ENCODE measurements at places on chromosomes 3 and 15.
A peak's percentile ranks its signal among the peaks of the same experiment; 100 is the strongest.

- DNase-seq = peak; percentile 72
These were observed 29.3 kb upstream of the SH3BP5 start for GRCh38 chr3:15361494-15362214.

GRCh38 chr3:16127249-16127648 lies 47.2 kb upstream of the GALNT15 start:
- DNase-seq = no peak

- DNase-seq = no peak
These were observed 1.5 kb downstream of the RHOA start for GRCh38 chr3:49410066-49410845.

- no peak for DNase-seq
These were observed 197.7 kb downstream of the RBMS3 start for GRCh38 chr3:29478611-29479010.

DNA sequence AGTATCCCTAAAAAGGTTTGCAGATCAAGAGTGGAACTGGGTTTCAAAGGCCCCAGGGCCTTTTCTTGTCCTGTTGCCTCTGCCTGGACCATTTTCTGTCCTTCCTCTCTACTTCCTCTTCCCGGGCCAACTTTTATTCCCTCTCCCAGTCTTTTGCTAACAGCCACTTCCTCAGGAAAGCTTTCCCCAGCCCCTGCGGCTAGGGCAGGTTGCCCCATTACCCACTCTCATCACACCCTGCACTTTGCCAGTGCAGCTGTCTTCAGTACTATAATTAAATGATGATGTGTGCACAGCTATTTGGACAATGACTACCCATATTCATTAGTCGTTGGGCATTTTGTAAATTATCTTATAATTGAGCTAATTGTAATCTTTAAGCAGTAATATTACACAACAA lies 150.5 kb upstream of the THBS1 start:
- DNase-seq = no peak

GRCh38 chr3:139020036-139020867 lies 474 bp downstream of the PRR23B start:
- no peak for DNase-seq

DNA sequence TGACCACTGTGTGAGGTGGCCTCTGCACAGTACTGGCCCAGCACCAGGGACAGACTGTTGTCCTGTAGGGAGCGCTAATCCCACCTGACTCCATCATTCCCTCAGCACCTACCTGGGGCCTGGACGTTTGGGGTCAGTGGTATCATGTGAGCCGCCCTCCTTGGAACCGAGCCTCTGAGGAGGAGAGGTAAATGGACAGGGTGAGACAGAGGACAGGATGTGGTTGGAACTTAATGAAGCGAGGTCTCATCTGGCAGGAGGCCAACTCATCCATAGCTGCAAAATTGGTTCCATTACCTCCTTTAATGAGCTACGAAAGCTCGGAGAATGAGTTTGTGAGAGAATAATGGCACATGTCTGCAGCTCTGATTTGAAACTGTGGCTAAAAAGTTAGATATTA lies 13.9 kb downstream of the MAPKAPK3 start:
- DNase-seq = no peak

DNA sequence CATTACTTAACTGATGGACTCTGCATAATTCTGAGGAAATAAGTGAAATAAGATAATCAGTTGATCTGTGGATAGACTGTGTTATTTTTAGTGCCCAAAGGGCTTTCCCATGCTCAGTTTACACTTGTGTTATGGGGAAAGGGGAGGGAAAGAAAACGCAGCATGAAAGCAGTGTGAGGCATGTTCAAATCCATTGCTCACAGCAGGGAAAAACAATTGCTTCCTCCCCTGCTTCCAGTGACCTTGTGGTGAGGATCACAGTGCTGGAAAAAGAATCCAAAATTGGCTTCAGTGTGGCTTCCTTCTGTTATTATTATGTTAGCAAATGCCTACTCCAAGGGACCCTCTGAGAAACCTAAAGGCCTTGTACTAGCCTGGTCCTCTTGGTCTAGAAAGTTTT lies 285.1 kb upstream of the CDIN1 start:
- DNase-seq = no peak

DNA sequence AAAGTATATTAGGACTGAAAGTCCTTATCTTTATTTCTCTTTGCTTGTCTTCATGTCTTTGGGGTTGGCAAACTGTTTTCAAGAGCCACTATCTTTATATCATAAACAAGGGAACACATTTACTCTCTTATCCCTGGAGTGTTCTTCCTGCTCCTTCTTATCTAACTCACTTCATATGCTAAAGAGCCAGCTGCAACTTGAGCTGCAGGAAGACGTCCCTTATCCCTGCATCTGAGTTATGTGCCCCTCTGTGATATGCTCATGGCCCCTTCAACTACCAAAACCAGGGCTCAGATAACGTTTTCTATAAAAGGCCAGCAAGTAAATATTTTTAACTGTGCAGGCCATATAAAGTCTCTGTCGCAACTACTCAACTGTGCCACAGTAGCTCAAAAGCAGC lies 137.0 kb upstream of the CRBN start:
- DNase-seq = no peak

DNA sequence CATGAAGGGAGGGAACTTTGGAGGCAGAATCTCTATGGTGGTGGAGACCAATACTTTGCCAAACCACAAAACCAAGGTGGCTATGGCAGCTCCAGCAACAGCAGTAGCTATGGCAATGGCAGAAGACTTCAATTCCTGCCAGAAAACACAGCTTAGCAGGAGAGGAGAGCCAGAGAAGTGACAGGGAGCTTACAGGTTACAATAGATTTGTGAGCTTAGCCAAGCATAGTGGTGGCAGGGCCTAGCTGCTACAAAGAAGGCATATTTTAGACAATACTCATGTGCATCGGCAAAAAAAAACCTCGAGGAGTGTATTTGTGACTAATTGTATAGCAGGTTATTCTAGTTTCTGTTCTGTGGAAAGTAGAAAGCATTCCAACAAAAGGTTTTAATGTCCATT lies 6.4 kb upstream of the CSTA start:
- DNase-seq = no peak

DNA sequence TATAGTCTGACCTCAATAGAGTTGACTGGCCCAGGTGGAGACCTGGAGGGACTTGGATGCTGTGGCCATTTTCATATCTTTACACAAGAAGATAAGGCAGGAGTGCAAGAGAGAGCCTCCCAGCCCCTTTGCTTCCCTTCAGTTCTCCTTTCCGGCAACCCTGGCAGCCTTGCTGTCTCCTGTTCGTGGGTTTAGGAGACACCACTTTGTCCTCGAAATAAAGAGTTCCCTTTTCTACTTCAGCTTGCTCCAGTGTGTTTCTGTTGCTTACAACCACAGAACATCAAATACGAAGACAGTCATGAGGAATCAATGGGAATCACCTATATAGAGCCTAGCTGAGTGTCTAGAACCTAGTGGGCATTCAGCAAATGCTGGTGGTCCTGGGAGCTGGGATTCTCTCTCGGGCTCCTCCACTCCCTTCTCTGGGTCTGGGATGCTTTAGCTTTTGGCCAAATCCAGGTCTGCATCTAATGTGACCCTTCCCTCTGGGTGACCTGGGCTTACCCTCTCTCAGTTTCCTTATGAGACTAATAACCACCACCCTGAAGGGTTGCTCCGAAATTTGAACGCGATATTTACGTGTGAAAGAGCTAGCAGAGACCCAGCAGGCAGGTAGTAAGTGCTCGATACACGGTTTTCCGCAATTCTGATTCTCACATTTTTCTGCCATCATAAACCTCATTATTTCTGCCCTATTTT lies 44.5 kb downstream of the PCSK6 start:
- DNase-seq = no peak

DNA sequence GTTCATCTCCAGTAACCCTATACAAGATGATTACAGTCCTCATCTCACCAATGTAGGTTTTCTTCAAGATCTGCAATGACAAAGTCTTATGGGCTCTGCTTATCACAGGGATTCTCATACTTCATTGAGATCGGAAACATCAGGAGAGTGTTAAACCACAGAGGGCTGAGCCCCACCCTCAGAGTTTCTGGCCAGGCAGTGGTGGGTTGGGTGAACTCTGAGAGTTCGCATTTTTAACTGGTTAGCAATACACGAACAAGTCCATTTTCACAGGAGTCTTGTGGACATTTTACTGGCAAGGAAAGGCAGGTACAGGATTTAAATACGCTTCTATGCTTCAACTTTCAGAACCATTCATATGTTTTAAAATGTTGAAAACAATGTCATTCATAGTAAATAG lies 366.7 kb upstream of the ROBO2 start:
- DNase-seq = no peak

GRCh38 chr3:98763819-98764418 lies 779 bp downstream of the ST3GAL6 start:
- no peak for DNase-seq

GRCh38 chr3:179829401-179829800 lies 176.6 kb downstream of the USP13 start:
- DNase-seq = no peak

DNA sequence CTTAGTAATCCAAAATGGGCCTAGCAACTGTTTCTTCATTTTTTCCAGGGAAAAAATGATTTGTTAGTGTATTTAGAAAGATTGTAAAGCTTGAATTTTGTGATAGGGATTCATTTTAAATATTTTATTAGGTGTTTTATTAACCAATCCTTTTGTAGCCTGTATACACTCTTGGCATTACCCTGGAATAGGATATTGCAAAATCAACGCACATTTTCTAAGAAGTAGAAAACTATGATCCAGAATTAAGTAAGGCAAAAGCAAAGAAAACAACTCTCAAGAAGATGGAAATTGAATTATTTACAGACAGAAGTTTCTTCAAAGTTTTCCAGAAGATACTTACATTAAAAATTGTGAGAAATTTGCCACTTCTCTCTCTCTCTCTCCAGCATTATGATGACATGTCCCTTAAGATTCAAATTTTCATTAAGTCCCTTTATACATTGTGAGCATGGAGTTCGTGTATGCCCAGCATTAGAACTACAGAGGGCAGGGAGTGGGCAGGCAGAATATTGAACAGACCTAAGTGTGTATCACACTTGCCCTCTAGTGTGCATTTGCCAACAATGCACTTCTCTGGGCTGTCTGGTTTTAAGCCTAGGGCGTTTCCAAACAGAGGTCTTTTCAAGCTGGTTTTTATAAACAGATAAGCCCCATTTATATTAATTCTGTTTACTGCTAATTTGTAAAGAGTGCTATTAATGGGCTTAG lies 28.5 kb upstream of the CMSS1 start:
- no peak for DNase-seq

DNA sequence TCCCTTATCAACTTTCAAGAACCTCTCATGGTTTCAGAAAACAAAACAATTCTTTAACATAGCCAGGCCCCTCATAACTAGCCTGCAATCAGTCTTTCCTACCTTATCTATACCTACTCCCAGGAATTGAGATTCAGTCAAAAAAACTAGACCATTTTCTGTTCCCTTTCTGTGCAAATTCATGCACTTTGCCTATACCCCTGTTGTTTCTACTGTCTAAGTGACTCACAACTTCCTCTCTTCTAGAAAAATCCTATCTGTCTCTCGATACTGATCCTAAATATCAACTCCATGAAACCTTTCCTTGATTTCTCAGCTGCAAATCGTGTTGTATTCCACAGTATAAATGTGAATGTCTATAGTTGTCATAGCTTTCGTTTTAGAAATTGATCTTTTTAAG lies 10.9 kb upstream of the IL1RAP start:
- no peak for DNase-seq

DNA sequence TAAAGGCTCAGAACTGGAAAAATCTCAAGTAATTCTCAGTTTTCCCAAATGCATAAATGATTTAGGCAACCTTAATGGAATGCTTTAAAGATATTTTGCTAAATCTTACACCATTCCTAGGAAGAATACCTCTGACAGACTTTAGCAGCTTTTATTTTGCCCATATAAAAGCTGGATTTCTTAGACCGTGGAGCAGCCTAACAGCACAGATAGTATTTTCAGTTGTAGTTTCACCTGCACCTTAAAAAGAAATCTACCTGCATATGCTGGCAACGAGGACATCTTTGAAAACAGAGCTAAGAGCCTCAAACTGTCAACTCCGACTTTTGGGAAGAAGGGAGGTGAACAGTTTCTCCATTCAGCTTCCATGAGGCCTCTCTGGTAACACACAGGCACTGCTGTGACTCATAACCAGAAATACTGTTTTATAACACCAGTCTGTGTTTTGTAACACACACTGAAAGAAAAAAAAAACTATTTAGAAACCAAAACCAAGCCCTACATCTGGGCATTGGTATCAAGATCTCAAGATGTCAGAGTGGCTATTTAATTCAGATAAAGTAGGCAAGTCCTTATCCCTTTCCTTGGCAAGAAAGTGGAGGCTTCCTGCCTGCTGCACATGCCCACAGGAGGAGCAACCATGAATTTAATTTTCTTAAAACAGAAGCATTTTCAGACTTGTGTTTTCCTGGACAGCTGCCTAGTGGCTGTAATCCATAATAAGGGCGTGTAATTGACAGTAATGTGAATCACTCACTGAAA lies 181.5 kb upstream of the ICE2 start:
- DNase-seq = no peak

DNA sequence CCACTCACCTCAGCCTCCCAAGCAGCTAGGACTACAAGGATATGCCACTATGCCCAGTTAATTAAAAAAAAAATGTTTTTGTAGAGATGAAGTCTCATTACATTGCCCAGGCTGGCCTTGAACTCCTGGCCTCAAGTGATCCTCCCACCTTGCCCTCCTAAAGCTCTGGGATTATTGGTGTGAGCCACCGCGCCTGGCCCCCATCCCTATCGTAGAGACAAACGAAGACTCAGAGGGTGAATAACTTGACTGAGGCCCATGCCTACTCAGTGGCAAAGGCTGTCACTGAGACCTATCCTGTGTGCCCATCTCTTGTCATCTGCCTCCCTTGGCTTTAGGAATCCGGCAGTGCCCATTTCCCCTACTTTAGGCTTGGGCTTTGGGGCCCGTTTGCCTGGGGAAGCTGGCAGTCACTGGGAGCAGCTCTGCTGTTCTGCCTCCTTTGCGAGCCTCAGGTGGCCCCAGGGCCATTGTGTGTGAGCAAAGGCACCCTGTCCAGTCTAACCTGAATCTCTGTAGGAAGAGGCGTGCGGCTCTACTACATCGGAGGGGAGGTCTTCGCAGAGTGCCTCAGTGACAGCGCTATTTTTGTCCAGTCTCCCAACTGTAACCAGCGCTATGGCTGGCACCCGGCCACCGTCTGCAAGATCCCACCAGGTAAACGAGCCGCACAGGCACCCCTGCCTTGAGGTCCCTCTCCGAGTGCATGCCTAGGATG lies 70.1 kb downstream of the AAGAB start:
- DNase-seq = no peak

DNA sequence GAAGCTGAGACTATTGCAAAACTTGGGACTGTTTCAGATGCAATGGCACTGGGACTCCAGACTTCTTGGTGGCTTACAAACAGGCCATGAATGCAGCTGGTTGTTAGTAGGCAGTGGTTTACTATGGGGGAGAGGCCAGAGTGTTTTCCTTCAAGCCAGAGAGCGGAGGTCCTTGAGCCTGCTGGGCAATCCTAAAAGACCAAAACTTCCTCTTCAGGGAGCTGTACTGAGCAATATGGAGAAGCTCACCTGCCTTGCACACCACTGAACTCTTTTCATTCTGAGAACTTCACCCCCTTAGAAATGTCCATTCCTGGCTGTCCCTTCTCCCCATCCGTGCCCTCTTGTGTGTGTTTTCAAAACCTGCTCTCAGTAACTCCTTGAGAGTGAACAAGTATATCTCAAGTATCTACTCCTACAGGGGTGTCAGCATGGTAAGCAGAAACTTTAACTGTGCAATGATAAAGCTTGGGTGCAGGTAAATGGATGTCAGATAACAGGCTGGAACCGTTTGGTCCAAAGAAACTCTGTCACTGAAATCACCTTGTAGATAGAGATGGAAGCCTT lies 213.9 kb downstream of the CLSTN2 start:
- no peak for DNase-seq

Measured in stimulated activated CD4-positive, alpha-beta T cell treated with anti-CD3 and anti-CD28 coated beads, Interleukin-2, amount 100 ng/mL, for 24 hours (primary cell).